Stimulated activated CD8-positive, alpha-beta memory T cell treated with anti-CD3 and anti-CD28 coated beads, Interleukin-15, amount 100 ng/mL, for 48 hours (primary cell): ENCODE measurements at places on chromosomes 6 and 20.

DNA sequence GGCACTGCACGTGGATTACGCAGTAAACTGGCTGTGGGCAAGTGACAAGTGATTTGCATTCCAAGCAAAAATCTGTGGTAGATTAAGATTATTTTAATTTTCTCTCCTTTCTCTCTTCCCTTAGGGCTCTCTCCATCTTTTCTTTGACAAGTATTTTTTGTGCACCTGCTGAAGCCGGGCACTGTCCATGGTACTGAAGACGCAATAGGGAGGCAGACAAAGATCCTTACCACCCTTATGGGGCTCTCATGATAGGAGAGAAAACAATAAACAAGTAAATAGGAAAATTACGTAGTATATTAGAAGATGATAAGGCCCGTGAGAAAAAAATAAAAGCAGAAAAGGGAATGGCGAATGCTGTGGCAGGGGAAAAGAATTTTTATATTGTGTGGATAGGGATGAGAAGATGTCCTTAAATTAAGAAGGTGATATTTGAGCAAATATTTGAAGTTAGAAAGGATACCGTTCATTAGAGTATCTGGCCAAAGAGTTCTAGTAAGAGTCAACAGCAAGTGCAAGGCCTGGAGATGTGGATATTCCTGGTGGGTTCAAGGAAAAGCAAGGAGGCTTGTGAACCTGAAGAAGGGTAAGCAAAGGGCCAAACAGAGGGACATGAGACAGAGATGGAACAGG lies 146.0 kb downstream of the LAMP5 start:
- DNase-seq: no peak

DNA sequence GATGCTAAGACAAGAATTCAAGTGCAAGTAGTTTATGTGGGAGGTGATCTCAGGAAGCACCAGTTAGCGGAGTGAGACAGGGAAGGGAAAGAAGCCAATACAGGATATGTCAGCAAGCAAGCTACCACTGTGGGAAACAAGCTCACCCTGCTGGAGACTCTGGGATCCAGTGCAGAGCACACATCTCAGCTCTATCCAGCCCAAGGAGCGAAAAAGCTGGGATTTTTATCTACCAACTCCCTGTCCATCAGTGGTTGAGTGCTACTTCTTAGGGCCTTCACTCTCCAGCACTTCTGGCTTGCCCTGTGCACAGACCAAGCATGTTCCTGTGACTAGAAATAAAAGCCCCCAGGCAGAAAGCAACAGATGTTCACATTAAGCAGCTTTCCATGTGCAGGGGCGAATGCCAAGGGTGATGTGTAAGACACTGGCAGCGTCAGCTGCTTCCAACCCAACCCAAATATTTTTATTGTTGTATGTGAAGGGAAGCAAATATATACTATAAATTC lies 10.8 kb upstream of the RNF24 start:
- no peak for DNase-seq

- peak; percentile 11 for DNase-seq
Observed at GRCh38 chr6:593139-593906, 63.6 kb downstream of the HUS1B start.

DNA sequence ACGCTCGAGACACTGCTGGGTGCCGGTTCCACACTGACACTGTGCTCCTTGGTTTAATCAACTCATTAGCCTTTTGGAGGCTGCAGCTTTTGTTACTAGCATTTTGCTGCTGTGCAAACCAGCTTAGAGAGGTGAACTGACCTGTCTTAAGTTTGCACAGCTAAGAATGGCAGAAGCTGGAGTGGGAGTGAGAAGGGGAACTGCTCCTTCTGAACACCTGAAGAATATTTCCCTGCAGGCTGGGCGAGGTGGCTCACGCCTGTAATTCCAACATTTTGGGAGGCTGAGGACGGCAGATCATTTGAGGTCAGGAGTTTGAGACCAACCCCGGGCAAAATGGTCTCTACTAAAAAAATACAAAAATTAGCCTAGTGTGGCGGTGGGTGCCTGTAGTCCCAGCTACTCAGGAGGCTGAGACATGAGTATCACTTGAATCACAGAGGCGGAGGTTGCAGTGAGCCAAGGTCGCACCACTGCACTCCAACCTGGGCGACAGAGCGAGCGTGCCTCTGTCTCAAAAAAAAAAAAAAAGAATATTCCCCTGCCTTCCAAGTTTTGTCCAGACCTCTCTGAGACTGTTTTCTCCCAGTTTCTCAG lies 5.0 kb downstream of the CEBPB start:
- no peak for DNase-seq

- DNase-seq: no peak
Observed at GRCh38 chr6:46628498-46628897, 24.1 kb downstream of the CYP39A1 start.

DNA sequence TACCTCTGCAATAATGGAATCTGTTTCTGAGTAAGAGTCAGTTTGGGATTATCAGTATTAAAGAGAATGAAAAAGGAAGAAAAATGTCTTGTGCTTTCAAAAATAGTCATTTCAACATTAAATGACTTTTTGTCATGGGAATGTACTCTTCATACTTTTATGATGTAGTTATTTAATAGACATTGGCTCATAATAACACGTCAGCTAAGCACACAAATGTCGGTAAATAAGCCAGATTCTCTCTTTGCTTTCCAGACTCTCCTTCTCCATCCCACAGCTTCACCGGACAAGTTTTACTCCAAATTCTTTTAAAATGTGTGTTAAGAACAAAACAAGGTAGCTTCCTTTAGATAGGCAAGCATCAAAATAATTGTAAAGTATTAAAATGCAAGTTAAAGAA lies 76.0 kb downstream of the C6orf52 start:
- DNase-seq: no peak

- no peak for DNase-seq
Observed at GRCh38 chr20:20214757-20215275, 153.1 kb upstream of the INSM1 start.

- peak; percentile 69 for DNase-seq
Observed at GRCh38 chr20:63863798-63864544, 1.1 kb upstream of the TPD52L2 start.

DNA sequence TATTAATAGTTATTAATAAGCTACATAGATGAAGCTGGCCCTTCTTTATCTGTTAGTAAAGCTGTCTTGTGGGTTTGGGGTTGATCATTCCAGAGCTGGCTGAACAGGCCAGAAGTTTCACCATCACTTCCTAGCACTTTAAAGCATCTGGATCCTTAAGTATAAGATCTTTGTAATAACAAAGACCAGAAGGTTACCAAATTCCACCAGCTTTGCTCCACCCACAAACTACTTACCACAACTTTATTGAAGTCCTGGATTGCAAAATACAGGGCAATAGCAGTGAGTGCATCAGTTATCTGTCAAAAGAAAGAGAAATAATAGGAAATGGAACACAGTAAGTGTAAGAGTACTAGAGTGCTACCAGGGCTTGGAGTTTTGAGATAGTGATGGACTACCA lies 33.0 kb downstream of the PIGU start:
- DNase-seq: no peak

GRCh38 chr20:46296526-46297250 lies 11.6 kb downstream of the CDH22 start:
- DNase-seq: no peak

DNA sequence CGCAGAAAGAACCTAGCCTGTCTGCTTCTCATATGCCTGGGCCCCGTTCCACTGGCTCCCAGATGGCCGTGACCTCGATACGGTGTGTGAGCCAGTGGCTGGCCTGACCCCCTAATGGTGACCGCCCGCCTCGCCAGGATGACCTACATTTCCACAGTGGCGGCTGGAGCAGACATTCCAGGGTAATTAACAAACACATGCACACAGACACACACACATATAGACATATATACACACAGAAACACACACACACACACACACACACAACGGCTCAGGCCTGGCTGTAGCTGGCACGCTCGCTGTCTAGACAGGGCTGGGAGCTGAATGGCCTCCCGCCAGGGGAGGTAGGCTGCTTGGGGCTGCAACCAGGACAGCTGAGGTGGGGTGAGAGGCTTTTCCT lies 227.1 kb downstream of the ANKRD60 start:
- DNase-seq: no peak
